Naive thymus-derived CD4-positive, alpha-beta T cell (primary cell): ENCODE measurements at places on chromosomes 2 and 18. TPM values are rescaled to one million over a fixed set of nuclear protein-coding genes. Genes with fewer than 3 reads are reported as not detected.

SPEG gene
- polyA plus RNA-seq: 0.26 TPM

CERKL gene
- 4.5 TPM for polyA plus RNA-seq

POU3F3 gene
- polyA plus RNA-seq: not detected

OSR1 gene
- polyA plus RNA-seq: not detected

DNA sequence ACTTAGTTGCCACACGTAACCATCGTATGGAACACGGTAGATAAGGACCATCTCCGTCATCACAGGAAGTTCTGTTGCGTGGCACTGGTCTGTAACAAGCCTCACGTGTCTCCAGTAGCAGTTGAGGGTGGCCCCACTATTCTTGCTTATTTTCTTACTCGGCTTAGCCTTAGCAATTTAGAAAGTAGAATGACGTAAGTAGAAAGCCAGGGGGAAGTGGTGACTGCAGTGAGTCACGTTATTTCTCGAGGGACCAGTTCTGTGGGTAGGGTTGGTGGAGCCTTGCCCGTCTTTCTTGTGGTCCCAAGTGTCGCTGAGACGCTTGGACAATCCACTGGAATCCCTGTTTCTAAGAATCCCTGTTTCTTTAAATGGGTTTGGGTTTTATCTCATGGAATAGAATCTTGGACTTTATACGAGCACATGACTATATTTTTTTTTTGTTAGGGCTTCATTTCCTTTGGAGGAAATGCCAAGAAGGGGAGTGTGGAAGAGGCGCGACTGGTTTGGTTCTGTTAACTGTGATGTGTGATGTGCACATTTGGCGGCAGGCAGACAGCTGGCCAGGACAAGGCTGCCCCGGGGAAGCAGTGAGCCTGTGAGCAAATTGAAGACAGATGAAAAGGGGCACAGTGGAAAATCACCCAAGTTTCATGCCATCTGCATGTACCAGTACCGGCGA, 96.2 kb downstream of the CABLES1 start:
- DNase-seq: peak; percentile 79

DNA sequence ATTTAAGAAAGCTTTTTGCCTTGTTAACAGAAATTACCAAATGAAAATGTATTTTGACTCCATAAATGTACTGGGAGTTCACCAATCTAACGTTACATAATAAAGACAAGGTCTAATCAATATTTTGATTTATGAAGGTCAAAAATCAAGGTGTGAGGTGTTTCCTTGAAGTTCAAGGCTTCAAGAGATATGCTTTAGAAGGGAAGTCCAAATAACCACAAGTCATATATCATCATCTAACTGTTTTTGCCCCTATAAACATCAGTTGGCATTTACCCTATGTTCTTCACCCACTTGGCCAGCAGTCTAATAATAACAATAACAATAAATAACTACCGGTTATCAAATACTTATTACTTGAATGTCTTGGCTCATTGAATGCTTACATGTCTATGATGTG, 196.1 kb upstream of the ID2 start:
- DNase-seq: no peak

- DNase-seq: peak; percentile 19
Measured at GRCh38 chr2:54881759-54882158, 158.3 kb downstream of the EML6 start.

DNA sequence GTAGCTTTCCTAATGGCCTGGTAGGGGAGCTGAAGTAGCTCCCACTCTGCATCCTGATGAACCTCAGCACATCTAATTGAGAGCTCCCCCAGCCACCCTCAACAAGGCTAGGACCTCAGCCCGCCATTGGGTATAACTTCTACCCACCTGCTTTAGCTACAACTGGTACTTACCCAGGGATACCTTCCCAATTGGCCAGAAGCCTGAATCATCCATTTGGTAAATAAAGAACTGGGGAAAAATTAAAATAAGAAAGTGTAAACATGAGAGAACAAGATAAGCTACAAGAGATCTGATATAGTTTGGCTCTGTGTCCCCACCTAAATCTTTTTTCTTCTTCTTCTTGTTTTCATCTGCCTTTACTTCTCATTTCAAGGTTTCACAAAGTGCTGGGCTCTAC, 372.0 kb downstream of the CMPK2 start:
- DNase-seq: no peak

GRCh38 chr2:235928751-235929370, 239.3 kb downstream of the GBX2 start:
- no peak for DNase-seq

GRCh38 chr2:9573840-9574239, 18.2 kb upstream of the ADAM17 start:
- DNase-seq: no peak

DNA sequence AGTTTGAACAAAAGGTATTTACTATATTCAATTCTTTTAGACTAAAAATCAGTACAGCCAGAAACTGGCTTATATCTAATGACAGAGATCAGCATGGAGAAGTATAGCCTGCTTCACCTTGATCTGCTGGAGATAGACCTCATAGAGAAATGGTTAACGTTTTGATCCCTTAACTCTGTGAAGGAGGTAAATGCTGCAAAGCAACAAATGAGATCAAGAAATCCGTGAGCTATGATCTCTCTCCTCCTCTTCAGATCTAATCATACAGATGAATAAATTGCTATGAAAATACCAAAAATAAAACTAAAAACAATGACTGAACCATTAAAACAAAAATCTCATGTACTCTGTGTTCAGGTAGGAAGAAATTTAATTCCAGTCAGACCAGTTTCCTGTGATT, 42.8 kb downstream of the KLHL14 start:
- DNase-seq: no peak

DNA sequence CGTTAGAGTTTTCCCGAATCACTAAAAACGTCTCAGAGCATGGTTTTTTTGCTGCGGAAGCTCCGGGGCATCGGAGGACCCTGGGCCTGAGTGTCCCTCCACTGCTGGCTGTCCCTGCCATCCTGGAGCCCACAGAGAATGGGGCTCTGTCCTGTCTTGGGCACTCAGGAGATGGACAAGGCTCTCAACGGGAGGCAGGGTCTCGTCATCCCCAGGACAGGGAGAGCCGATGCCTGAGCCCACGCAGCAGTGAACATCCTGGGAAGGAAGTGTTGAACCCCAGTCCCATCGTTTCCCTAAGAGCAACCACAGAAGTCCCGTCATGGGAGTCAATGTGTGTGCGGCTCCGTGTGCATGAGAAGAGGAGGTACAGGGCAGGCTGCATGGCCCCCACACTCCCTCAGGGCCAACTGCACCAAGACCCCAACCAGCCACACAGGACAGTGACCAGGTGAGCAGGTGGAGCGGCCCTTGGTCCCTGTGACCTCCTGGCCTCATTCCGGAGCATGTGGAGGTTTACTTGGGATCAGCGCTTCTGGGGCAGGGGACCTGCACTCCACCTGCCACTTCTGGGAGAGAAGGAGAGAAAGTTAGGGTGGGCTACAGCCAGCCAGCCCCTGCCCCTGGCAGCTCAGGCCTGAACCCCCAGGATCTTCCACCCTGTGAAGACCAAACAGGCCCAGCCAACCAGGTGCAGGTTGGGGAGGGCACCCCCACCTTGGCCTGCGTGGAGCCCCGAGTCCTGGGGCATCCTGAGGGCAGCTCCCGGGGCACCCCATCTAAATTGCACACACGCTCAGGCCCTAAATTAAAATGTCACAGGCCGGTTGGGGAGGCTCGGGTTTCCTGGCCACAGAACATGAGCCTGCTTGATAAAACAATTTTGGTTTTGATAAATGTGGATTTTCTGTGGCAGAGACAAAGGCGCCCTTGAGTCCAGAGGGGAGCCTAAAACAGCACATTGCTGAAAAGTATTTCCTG, 3.1 kb upstream of the SNED1 start:
- DNase-seq: no peak

DNA sequence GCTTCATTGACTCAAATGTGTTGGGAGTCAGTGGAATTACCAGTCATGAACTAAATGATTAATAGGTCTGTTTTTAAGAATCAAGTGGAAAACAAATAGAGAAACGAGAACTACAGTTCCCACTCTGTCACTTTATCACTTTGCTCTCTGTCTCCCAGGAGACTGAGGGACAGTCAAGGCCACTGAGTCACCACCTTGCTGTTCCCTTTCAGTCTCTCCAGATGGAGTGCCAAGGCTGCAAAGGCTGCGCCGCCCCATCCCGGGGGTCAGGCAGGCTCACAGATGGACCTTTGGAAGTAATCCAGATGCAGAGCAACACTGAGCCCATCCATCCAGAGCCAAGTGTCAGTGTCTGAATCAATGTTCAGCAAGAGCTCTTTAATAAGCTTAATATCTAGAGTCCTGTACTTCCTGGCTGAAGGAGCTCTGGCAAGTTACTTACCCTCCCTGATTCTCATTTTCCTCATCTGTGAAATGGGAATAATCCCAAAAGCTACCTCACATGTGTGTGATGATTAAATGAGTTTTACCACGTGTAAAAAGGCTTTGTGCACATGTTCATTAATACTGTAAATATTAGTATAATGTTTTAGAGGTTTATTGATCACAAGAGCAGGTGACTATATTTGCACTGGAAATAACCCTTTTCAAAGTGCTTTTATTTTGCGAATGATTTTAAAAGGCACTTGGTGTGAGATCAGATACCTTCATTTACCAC, 43.0 kb upstream of the EFEMP1 start:
- DNase-seq: no peak
